ENCODE measurements at places on chromosomes 6 and 20.

DNA sequence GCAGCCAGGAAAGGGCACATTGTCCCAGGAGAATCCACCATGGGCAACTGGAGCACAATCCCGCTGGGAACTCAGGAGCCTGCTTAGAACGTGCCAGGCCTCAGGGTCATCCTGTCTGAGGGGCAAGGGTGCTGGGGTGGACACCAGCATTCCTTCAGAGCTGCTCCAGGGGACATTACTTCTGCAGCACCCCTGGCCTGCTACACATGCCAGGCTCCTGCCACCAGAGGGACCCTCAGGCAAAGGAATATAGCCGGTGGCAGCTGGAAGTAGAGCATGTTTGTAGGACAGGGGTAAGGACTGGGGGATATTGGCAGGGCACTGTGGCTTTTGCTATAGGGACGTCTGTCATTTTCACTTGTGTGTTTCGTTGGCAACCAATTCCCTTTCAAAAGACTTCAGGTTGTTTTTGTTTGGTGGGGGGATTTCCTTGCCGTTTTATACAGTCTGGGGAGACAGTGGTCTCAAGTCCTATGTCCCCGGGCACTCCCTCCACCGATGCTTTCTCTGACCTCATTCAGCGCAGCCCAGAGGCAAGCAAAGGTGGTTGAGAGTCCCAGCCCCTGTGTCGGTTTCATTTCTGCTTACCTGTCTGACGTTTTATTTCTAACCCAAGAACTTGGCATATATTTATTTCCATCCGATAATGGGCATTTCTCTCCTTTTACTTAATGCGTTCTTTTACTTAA lies 130.8 kb downstream of the JPH2 start:
- DNase-seq = peak; percentile 26

DNA sequence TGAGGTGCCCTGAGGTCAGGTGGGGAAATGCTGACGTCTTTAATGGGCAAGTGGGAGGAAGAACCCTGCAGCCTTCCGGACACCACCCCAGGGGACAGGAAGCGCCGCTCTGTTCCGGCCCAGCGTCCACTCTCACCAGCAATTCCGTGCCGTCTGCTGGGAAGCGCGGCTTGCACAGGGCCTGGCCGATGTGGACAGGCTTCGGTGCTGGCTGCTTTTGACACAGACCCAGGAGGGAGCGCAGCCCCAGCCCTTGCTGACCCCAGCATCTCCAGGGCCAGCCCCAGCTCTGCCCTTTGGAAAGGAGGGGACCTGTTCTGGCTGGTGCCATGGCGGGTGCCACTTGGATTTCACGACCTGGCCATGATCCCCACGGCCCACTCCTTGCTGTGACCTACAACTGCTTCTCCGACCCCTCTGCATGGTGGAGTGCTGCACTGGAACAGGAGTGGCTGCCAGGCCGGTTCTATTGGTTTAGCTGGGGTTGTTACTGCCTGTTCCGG lies 123.2 kb downstream of the DLL1 start:
- no peak for DNase-seq

DNA sequence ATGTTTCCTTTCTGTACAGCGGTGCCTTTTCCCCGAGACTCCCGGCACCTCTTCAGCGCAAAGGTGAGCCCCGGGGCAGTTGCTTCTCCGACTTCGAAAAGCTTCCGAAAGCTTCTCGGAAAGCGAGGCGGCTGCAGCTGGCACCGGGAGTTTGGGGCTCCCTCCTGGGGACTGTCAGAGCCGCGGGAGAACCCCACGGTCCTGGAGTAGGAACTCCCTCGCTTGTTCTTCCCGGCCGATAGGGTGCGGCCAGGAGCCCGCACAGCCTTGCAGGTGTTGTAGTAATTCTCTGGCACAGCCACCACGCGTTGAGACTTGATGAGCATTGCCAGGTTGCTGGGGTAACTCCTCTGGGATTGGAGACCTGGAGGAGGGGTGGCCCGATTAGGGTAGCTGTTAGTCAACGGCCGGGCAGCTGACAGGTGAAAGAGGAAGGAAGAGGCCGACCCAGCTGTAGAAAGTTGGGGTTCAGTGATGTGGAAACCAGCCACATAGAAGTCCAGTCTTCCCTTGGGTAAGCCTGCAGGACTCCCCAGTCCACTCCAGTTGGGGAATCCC lies 721 bp downstream of the KDM1B start:
- DNase-seq = peak; percentile 26

GRCh38 chr6:167782698-167783517 lies 43.8 kb upstream of the AFDN start:
- no peak for DNase-seq

- DNase-seq = no peak
Observed at GRCh38 chr20:40813029-40813431, 124.0 kb upstream of the MAFB start.

- no peak for DNase-seq
Observed at GRCh38 chr6:159043251-159043650, 1.5 kb downstream of the TAGAP start.

DNA sequence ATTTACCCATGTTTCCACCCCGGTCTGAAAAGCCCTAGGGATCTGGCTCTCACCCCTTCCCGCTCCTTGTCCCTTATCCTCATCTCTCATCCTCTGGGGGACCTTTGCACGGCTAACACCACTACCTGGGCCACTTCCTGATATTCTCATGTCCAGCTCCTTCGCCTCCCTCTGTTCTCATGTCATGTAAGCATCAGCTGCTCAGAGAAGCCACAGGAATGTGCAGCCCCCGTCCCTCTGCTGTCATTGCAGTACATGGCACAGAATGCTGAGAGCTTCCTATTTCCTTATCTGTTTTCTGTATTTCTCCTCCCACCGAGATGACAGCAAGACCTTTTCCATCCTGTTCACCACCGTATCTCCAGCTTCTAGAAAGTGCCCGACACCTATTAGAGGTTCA lies 102.4 kb downstream of the MTHFD1L start:
- DNase-seq = no peak

DNA sequence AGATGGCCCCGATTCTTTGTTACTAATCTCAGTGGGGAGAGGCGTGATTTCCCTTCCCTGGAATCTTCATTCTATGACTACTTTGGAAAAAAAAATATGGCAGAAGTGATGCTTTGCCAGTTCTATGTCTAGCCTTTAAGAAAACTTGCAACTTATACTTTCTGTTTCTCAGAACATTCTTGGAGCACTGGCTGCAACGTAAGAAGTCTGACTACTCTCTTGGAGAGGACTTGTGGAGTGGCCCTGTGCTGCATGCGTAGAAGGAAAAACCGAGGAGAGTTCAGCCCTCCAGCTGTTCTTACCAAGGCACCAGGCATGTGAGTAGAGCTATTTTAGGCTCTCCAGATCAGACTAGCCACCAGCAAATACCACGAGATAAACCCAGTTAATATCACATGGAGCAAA lies 77.6 kb upstream of the STXBP5 start:
- no peak for DNase-seq

- no peak for DNase-seq
Observed at GRCh38 chr20:25296094-25297093, 48.5 kb downstream of the PYGB start.
